ENCODE measurements at places on chromosomes 5 and 9.

GRCh38 chr5:64680289-64680688 is 10.0 kb upstream of the SHISAL2B start:
- DNase-seq: no peak

DNA sequence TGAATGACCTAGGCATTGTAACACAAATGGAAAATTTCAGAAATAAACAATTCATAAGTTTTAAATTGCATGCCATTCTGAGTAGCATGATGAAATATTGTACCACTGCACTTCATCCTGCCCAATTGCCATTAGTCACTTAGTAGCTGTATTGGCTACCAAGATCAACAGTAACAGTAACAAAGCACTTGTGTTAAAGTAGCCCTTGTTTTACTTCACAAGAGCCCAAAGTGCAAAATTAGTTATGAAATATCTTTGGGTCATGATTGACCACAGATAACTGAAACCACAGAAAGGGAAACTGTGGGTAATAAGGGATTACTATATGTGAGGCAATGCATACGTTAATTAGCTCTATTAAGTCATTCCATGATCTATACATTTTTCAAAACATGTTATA is 33.3 kb upstream of the RORB start:
- DNase-seq: no peak

- DNase-seq: no peak
These were observed 47.1 kb downstream of the SH3PXD2B start for GRCh38 chr5:172407241-172407691.

DNA sequence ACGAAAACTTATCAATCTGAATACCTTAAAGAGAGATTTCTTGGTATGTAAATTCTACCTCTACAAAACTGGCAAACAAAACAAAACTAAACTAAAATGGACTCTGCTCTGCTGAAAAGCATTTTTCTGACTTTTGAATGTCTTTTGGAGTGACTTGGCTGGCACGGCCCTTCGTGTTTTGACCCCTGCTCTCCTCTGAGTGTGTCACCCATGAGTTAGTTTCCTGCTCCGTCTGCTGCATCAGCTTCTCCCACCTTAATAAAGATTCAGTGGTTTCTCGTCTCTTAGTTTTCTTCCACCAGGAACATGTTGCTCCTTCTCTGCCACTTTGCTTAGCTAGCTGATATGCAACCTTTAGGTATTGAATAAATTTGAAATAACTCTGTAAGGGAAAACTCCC is 1084.0 kb upstream of the CDH18 start:
- DNase-seq: no peak

DNA sequence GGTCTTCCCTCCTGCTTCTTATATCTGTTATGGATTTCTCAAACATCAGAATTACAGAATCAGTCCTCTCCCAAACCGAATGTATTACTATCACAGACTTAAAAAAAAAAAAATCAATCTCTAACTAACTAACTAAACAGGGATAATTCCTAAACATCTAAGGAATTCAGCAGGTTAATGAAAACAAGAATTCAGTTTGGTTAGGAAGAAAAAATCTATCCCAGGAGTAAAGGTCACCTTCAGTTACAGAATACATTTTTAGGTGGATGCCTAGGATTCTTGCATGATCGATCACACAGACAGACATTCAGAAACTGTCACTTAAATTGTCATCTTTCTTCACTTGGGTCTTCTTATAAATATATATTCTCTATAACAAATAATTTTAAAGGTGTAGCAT is 11.5 kb downstream of the PTAR1 start:
- no peak for DNase-seq

- DNase-seq: no peak
These were observed 19.6 kb downstream of the KDM4C start for GRCh38 chr9:6777213-6777902.

GRCh38 chr5:168186289-168187074 is 105.0 kb upstream of the WWC1 start:
- DNase-seq: no peak

DNA sequence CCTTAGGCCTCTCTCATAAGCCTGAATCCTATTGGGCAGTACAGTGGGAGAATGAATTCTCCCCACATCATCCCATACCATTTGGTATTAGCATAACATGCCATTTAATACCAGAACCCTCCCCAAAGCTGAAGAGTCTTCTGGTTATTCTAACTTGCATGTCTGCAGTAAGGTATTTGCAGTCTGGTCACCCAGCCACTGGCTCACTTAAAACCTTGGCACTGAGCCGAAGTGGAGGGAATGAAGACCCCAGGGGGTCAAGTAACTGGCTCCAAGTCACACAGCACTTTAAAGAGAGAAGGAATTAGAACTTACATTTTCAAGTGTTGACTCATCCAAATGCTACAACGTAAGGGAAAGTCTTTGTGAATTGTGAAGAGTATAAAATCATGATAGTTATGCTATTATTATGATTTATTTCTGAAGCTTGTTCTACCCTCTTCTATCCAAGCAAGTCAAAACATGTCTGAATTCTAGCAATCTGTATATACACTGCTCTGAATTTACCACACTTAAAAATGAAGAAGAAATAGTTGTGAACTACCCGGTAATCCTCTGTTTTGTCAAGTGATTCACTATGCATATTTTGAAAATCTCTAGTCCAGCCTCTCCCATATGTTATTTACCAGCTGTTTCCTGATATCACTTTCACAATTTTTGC is 28.5 kb downstream of the GLRA1 start:
- DNase-seq: no peak

- DNase-seq: no peak
These were observed 53.7 kb downstream of the ENC1 start for GRCh38 chr5:74586856-74587255.

All from NCI-H1436 treated with DMSO at 0.1 percent for 48 hours (cell line).